B cell (primary cell): ENCODE measurements at places on chromosomes 12 and 14.

DNA sequence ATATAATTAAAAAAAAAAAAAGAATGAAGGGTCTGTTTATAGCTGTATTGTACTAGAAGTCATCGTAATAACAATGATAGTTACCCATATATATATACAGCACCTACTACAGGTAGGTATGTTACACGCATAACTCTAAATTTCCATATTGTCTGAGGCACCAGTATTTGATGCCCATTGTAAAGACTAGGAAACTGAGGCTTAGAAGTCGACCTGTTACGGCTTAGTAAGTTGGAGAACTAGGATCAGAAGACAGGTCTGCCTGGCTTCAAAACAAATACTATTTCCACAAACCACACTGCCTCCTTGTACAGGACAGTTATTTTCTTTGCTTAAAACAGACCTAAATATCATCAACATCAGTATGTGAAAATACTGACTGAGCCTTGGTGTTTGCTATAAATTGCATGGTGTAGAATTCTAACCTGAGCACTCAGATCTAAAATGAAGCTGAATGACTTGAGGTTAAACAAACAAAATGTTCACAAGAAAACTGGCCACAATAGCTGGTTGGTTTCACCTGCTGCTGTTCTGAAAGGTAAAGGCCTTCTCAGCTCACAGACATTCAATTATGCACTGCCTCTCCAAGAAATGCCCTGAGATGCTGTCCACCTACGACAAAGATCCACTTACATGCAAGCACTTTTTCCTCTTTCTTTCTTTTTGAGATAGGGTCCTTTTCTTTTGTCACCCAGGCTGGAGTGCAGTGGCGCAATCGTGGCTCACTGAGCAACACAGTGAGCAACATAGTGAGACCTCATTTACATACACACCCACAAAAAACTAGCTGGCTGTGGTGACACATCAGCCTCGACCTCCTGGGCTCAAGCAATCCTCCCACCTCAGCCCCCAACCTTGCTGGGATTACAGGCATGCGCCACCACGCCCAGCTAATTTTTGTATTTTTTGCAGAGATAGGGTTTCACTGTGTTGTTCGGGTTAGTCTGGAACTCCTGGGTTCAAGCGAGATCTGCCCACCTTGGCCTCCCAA, 35.7 kb downstream of the SSH1 start:
- no peak overlapping the region for H3K27ac ChIP-seq
- no peaks in the 10 kb centered on the region for H3K27me3 ChIP-seq
- H3K4me3 ChIP-seq, result no peak overlapping the region
- peaks cover 2% of the 10 kb centered on the region for H3K36me3 ChIP-seq

DNA sequence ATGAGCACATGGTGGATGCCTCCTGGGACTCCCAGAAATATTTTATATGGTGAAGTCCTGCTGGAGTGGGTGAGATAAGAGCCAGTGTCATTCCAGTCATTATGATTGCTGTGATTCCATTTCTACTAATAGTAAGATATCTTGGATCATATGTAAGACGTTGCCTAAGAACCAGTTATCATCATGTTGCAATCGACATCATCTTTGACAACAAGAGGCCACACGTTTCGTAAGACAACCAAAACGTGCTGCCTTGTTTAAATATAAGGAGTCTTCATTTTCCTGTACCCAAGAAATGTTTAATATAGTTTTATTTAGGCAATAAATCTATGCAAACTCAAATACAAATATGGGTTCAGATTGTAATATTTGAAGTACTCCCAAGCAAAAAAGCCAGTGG, 58.4 kb downstream of the SPTSSA start:
- no peak overlapping the region for H3K4me3 ChIP-seq
- H3K27ac ChIP-seq, result no peak overlapping the region
- H3K4me1 ChIP-seq, result no peaks in the 10 kb centered on the region
- no peak for DNase-seq
- no peaks in the 10 kb centered on the region for H3K36me3 ChIP-seq

DNA sequence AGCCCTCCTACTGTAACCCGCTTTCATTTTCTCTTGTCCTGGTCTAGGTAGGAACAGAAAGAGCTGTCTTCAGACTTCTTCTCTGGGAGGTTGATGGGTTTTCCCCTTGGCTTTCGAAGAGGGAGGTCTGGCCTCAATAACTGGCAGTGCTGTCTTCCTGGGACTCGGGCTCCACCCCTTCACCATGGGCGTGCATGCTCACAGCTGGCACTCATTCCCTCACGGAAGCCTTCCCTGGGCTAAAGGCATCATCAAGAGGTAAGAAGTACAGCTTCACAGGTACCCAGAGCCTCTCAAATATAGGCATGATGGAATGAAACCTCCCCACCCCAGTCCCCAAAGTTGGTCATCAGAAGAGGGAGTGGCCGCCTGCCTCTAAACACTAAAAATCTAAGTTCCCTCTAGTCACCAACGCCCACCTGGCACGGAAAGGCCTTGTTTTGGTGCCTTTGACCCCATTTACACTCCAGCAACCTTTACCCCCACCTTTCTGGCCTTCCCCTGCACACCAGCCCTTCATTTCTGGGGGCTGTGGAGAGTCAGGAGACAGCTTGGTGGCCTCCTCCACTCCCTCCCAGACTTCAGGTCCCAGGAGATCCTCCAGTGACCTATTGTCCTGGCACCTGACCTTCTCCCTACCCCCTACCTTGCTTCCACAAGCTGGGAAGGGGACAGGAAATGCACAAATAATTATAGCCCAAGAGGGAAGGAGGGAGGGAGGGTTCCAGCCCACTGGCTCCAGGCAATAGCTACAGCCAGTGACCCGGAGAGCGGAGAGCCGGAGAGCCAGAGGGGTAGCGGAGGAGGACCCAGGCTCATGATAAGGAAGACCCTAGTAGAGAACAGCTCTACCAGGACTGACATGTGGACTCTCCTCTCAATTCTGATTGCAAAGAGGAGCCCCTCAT, 2.8 kb downstream of the RAPGEF3 start:
- peak overlapping the region; percentile 42 for H3K27ac ChIP-seq
- H3K27me3 ChIP-seq, result no peaks in the 10 kb centered on the region
- H3K4me3 ChIP-seq, result no peak overlapping the region
- H3K4me1 ChIP-seq, result peaks cover 57% of the 10 kb centered on the region

GRCh38 chr12:93098077-93098476, 169.0 kb upstream of the EEA1 start:
- H3K27me3 ChIP-seq, result no peaks in the 10 kb centered on the region
- H3K36me3 ChIP-seq, result no peaks in the 10 kb centered on the region
- DNase-seq, result peak; percentile 90
- no peak overlapping the region for H3K27ac ChIP-seq
- no peak overlapping the region for H3K4me3 ChIP-seq
- peaks cover 13% of the 10 kb centered on the region for H3K4me1 ChIP-seq

DNA sequence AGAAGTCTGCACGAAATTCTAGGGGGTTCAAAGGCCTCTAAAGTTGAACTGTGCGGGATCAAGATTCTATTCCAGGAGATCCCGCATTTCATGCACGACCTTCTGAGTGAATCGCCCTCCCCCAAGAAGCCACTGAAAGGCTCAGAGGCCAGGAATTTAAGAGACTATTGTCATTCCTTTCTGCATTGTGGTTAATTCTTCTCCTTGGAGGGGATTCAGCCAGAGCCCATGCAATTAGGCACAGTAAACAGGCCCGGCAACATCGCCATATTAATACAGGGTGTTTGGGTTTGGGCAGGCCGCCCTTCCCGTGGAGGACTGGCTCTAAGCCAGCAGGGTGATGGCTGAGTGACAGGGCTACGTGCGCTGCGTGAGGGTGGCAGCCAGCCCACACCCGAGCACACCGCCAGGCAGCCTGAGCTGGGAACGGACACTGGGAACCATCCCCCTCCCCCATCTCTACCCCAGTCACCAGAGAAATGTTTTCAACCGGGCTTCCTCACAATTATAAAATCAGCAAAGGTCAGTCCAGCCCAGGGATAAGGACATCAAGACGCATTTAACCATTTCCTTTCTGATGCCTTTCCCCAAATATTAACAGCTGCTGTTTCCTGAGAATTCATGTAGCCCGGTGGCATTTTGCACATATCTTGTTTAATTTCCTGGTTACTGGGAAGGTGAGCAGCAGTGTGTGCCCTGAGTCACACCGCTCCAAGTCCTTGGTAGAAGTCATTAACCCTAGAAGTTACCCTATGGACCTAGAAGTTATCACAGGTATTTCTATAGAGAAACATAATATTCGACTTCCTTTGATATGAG, 12.5 kb downstream of the EGLN3 start:
- H3K27ac ChIP-seq, result no peak overlapping the region
- H3K4me1 ChIP-seq, result no peaks in the 10 kb centered on the region
- no peaks in the 10 kb centered on the region for H3K36me3 ChIP-seq

GRCh38 chr12:117047810-117048584, 51.2 kb downstream of the TESC start:
- H3K27me3 ChIP-seq, result no peaks in the 10 kb centered on the region
- H3K4me3 ChIP-seq, result no peak overlapping the region
- no peak for DNase-seq
- no peaks in the 10 kb centered on the region for H3K36me3 ChIP-seq

DNA sequence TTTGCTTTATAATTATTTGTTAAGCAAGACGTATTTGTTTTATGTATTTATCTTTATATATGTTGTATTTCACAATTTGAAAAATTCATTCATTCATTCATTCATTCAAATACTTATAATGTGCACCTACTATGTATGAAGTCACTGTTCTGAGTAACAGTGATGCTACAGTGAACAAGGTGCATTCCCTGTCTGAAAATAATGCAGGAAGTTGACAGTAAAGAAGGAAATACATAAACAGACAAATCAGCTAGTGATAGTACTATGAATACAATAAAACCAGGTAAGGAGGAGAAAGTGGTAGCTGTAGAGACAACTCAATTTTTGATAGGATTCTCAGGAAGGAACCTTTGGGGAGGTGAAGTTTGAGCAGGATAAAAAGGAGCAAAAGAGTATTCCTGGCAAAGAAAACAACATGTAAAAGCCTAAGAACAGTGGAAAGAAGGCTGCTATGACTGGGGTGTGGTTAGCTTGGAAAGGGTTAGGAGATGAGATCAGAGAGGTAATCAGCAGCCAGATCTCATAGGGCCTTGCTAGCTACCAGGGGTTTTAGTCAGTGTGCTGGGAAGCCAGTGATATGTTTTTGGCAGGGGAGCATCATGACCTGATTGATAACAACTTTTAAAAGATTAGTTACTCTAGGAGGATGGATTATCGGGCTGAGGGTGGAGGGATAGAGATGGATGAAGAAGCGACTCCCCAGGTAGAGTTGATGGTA, 17.4 kb downstream of the BICDL1 start:
- no peak overlapping the region for H3K27ac ChIP-seq
- H3K4me1 ChIP-seq, result peaks cover 15% of the 10 kb centered on the region
- no peak for DNase-seq

DNA sequence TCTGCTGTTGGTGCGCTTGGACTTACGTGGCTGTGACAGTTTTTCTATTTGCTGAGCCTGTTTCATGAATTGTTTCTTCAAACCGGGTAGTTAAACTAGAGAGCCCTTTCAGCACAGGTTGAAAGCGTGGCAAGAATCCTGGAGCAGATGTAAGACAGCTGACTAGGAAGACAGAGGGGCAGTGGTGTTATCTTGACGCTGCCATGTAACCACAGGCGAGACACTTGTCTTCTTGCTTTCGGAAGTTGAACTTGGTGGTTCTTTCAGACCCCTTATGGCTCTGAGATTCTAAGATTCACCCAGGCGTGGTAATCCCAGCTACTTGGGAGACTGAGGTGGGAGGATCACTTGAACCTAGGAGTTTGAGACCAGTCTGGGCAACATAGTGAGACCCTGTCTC, 4.3 kb downstream of the EMP1 start:
- no peaks in the 10 kb centered on the region for H3K36me3 ChIP-seq
- peaks cover 12% of the 10 kb centered on the region for H3K4me1 ChIP-seq
- DNase-seq, result no peak
- H3K4me3 ChIP-seq, result no peak overlapping the region

- no peak for DNase-seq
- no peak overlapping the region for H3K4me3 ChIP-seq
- H3K4me1 ChIP-seq, result no peaks in the 10 kb centered on the region
- H3K27ac ChIP-seq, result no peak overlapping the region
- H3K27me3 ChIP-seq, result no peaks in the 10 kb centered on the region
Measured at GRCh38 chr14:39488600-39488999, 56.4 kb upstream of the FBXO33 start.

- H3K27ac ChIP-seq, result no peak overlapping the region
- H3K27me3 ChIP-seq, result no peaks in the 10 kb centered on the region
- DNase-seq, result peak; percentile 23
- H3K4me3 ChIP-seq, result no peak overlapping the region
Measured at GRCh38 chr12:90940872-90941499, 14.0 kb downstream of the CCER1 start.

- no peaks in the 10 kb centered on the region for H3K36me3 ChIP-seq
- H3K27ac ChIP-seq, result no peak overlapping the region
- H3K4me1 ChIP-seq, result no peaks in the 10 kb centered on the region
- H3K4me3 ChIP-seq, result no peak overlapping the region
- no peaks in the 10 kb centered on the region for H3K27me3 ChIP-seq
- DNase-seq, result no peak
Measured at GRCh38 chr12:2615665-2616402, 178.9 kb upstream of the FKBP4 start.
